ENCODE measurements at places on chromosomes 12 and 14.

GRCh38 chr12:130079279-130079678 lies 83.0 kb upstream of the FZD10 start:
- no peak for DNase-seq

GRCh38 chr14:100765296-100765695 lies 38.6 kb downstream of the DLK1 start:
- no peak for DNase-seq

- DNase-seq = no peak
These were observed 13.4 kb downstream of the LPCAT3 start for GRCh38 chr12:7004840-7005239.

DNA sequence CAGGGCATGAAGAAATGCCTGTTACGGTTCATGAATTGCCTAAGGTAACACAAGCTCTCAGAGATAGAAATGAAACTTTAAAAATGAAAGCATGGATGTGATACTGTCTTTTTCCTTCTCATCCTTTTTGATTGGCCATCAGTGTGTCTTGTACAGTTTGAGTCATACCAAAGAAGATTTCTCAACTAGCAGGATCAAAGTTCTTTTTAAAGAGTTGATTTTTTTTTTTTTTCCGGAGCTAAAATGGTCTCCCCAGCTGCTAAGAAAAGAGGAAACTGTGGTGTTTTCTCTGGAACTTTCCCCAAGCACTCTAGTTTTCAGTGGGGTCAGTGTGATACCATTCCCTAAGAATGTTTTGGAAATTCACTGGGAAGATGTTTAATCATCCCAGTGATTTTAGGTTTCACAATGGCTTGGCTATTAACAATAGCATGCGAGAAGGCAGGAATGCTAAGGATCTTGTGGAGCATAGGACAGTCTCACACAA lies 105.0 kb downstream of the ETNK1 start:
- DNase-seq = no peak

- no peak for DNase-seq
These were observed 2.1 kb downstream of the TMEM179 start for GRCh38 chr14:104602315-104602932.

GRCh38 chr14:56855891-56856461 lies 45.7 kb upstream of the OTX2 start:
- DNase-seq = no peak

DNA sequence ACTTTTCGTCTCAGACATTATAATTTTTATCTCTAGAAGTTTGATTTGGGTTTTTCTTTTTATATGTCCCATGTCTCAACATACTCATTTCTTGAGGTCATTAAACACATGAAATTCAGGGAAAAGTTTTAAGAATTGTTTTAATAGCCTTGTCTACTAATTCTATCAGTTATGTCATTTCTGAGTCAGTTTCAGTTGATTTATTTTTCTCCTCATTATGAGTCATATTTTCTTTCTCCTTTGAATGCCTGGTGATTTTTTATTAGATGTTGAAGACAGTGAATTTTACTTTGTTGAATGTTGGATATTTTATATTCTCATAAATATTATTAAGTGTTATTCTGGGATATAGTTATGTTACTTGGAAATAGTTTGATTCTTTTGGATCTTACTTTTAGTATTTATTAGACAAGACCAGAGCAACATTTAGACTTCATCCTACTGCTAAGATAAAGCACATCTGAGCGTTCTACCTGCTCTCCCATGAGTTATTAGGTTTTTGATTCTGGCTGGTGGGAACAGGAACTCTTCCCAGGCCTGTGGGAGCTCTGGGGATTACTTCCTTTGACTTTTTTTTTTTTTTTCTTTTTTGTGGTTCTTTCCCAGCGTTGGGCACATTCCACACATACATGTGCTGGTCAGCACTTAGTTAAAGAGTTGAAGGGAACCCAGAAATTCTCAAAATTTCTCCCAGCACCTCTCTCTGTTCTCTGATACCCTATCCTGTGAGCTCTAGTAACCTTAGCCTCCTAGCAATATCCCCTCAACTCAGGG lies 1157.7 kb downstream of the BCL11B start:
- no peak for DNase-seq

DNA sequence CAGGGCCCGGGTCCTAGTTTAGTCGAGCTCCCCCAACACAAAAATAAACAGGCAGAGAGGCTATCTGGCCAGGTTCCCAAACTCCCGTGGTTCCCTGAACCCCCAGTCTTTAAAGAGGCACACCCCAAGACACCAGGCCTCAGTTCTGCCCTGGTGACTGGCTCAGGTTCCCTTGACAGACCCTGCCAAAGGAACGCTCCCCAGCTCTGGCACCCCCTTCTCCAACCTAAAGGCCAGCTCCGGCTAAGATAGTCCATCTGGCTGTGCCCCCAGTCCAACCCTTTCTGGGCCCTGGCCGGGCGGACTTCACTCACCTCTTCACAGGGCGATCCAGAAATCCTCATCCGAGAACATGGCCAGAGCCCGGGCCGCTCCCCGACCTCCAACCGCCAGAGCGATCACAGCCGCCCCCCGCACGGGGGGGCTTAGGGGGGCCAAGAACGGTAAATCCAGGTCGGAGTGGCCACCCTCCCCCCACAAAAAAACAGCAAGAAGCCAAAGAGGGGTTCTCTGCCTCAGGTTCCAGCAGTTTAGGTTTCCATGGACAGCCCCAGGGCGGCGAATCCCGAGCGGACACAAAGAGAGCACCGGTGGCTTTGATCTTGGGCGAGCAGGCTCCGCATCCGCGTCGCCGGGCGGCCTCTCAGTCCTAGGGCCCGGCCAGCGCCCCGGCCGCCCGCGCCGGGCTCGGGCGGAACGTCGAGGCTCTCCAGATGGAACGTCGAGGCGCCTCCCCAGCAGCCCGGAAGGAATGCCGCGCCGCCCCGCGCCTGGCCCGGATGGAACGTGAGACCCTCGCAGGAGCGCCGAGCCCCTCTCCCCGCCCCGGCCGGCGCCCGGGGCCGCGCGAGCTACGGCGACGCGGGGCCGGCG lies 1.1 kb downstream of the KMT2D start:
- no peak for DNase-seq

- no peak for DNase-seq
These were observed 22.5 kb upstream of the TMPRSS12 start for GRCh38 chr12:50820177-50820576.

GRCh38 chr14:90893510-90893909 lies 77.3 kb upstream of the TTC7B start:
- DNase-seq = no peak
